ENCODE measurements at places on chromosomes 5 and 9. TPM values are rescaled to one million over a fixed set of nuclear protein-coding genes. Genes with fewer than 3 reads are reported as not detected.

DNA sequence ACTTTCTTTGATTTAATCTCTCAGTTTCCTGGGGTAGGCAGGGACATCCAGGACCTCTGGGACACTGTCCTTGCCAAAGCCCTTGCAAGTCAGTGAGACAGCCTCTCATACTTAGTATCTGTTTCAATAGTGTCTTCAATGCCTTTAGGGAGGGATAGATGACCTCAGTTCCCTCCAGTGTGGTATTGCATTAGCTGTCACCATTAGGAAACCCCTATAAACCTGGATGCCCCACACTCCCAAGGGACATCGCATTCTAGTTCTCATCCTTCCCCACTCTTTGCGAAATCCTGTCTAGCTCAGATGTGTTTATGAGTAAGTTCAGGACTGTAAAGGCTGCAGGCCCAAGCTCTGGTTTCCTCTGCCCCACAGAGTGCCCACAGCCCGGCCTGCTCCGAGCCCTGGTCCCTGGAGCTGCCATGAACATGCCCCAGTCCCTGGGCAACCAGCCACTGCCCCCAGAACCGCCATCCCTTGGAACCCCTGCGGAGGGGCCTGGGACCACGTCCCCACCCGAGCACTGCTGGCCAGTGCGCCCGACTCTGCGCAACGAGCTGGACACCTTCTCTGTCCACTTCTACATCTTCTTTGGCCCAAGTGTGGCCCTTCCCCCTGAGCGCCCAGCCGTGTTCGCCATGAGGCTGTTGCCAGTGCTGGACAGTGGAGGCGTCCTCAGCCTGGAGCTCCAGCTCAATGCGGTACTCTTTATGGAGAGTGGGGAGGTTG lies 13.2 kb downstream of the TMEM8B start:
- DNase-seq: no peak

The NUTM2G gene
- not detected for total RNA-seq

DNA sequence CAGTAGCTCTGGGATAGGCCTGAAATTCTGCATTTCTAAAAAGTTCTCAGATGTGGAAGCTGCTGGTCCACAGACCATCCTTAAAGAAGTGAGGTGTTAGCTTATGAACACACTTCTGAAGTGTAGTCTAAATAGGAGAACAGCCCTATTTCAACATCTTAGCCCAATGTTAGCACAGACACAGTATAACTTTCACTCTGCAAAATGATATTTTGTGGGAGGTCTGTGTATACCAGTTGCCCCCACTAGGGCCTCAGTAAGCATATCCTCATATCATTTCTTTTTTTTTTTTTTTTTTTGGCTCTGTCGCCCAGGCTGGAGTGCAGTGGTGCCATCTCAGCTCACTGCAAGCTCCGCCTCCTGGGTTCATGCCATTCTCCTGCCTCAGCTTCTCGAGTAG lies 7.5 kb upstream of the HABP4 start:
- DNase-seq: no peak

DNA sequence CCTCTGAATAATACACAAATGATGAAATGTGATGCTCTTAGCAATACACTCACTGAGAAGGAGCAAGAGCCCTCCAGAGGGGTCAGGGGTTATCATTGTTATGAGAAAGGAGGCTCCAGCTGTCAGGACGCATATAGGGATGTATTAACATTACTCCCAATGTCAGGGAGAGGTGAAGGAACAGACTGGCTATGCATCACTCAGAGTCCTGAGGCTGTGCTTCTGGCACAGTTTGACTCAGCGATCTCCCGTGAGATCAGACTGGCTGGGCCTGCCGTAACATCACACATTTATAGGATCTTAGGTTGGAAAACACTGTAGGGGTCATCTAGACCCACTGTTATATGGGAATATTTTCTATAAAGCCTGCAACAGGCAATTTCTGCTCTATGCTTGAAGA lies 226.5 kb upstream of the GLRA1 start:
- DNase-seq: no peak

The GFI1B gene
- not detected for total RNA-seq

DNA sequence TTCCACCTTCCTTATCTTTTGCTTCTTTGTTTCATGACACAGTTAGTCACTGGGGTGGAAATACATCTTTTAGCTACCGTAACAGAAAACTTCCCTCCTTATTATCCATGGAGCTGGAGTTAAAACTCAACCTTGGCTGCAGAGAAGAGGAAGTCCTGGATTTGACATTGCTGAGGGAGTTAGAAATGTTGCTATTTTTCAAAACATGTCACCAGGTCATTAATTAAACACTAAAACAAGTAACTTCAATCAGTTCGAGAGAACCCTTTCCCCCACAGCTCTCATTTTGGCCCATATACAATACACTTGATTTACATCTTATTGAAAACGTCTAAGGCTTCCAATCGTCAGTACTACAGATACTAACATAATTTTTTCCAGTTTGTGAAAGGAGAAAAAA lies 237.9 kb upstream of the CD180 start:
- DNase-seq: no peak

- no peak for DNase-seq
Measured at GRCh38 chr9:89438194-89438593, 59.7 kb downstream of the SEMA4D start.
